ENCODE measurements at places on chromosomes 4 and X.
A peak's percentile ranks its signal among the peaks of the same experiment; 100 is the strongest.

DNA sequence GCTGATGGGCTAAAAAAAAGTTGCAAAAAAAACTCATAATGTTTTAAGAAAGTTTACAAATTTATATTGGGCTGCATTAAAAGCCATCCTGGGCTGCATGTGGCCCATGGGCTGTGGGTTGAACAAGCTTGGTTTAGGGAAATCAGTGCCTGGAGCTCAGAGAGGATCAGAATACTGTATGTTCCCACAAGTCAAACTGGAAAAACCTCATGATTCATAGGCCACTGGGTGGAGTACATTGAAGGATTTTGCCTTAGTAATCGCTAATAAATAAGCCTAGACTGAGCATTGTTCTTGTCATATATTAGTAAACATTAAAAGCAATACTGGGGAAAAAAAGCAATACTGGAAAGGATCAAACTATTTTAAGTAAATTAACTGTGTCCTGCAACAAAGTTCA lies 246.3 kb upstream of the TAPT1 start:
- no peak for DNase-seq

GRCh38 chr4:156378033-156378665 lies 424.5 kb upstream of the CTSO start:
- DNase-seq, result peak; percentile 34

GRCh38 chr4:56139241-56139827 lies 190.6 kb downstream of the CEP135 start:
- DNase-seq, result no peak

DNA sequence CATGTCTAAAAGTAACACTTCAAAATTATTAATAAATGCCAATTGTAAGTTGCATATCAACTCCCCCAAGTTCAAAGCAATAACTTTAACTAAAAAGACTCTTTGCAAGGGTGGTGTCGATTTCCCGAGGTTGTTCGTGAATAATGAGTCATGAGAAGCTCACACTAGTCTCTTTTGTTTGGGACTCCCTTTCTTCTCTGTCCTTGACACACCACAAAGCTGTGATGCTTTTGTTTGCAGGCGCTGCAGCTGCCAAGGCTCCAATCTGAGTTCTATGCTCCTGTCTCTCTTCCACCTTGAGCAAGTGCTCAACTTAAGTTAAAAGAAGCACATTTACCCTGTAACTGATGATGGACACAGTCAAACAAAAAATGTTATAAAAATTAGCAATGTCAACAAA lies 65.9 kb downstream of the FAT1 start:
- peak; percentile 20 for DNase-seq

- no peak for DNase-seq
These were observed 38.5 kb upstream of the PDLIM5 start for GRCh38 chr4:94413085-94413840.

DNA sequence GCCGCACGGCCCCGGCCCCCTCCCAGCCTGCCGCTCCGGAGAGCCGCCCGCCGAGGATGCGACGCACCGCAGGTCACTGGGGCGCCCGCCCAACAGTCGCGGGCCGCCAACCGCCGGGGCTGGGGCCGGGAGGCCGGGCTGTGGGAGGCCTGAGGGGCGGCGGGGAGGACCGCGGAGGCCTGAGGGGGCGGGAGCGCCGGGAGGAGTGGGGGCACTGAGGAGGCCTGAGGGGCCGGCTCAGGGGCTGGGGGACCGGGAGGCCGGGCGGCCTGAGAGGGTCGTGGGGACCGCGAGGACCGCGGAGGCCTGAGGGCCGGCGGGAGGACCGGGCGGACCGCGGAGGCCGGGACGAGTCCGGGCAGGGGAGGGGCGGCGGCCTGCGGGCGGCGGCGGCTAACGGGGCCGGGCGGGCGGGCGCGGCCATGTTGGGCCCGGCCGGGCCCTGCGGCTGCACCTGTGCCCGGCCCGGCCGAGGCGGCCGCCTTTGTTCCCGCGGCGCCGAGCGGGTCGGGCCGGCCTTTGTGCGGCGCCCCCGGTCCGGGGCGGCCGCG lies 353 bp downstream of the NSD2 start:
- DNase-seq, result no peak

DNA sequence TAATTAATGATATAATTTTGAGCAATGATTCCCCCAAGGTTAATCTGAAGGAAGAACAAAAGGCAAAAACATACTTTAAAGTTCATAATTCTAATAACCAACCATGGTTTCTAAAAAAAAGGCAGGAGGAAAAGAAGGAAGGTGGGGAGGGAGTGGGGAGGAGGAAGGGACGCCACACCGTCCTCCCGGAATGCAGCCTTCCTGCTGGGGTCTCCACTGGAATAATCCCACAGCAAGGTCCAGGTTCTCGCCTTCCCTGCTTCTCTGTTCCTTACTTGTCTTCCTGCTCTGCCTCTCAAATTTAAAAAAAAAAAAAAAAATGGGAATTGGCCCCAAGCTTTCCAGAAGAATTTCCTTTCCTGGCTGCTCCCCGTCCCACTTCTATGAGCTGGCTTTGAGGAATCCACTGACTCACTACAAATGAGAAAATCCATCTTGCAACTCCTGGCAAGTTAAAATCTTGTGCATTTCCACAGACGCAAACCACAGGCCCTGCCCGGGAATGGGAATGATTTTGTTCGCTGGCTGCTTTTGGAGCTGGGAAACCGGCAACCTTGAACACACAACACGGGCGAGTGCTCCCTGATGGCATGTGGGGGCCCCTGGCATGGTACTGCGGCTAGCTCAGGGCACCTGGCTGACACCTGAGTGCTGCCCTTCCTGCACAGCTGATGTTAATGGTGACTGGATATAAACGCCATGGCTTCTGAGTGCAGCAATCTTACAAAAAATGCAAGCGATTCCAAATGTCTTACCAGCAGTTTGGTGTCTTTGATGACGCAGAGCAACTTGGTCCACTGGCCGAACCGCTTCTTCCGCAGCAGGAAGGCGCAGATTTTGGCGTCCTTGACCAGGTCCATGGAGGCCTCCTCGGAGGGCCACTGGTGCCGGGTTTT lies 97.0 kb downstream of the AFAP1 start:
- DNase-seq, result peak; percentile 84

GRCh38 chrX:110008011-110008635 lies 5.2 kb downstream of the TMEM164 start:
- no peak for DNase-seq

- DNase-seq, result peak; percentile 30
These were observed 329.2 kb downstream of the INPP4B start for GRCh38 chr4:142516686-142517526.
